ENCODE measurements at places on chromosomes 1 and 21. TPM values are rescaled to one million over a fixed set of nuclear protein-coding genes. Genes with fewer than 3 reads are reported as not detected.
A peak's percentile ranks its signal among the peaks of the same experiment; 100 is the strongest.

DNA sequence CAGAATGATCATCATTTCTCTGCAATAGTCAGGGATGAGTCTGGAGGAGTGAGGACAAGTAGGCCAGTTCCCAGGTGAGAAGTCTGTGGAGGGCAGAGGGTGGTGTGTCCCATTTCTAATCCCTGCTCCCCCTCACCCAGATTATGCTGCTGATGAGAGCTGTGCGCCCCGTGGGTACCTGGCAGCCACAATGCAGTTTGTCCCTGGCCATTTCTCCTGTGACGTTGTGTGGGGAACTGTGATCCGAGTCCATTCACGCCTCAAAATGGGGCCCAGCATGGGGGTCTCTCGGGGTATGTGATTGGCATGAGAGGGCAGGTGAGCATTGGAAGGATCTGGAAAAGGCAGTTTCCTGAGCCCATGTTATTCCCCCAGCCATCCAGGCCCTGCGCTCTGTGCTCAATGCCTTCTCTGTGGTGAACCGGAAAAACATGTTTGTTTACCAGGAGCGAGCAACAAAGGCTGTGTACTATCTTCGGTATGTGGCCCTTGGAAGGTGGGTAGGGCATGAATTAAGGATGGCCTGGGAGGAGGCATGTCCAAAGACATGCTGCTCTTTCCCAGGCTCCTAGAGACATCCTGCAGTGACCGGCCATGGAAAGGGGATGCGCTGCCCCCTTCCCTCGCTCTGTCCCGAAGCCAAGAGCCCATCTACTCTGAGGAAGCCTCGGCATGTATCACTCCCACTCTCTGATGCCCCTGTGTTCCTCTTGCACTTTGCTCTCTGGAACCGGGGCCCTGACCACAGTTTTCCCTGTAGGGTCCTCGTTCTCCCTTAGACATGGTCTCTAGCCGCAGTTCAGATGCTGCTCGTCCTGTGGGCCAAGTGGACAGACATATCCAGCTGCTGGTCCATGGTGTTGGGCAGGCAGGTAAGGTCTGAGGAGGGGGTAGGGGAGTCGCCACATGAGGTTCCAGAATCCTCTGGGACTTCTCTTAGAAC, 16.4 kb downstream of the HYI start:
- no peak for DNase-seq

DNA sequence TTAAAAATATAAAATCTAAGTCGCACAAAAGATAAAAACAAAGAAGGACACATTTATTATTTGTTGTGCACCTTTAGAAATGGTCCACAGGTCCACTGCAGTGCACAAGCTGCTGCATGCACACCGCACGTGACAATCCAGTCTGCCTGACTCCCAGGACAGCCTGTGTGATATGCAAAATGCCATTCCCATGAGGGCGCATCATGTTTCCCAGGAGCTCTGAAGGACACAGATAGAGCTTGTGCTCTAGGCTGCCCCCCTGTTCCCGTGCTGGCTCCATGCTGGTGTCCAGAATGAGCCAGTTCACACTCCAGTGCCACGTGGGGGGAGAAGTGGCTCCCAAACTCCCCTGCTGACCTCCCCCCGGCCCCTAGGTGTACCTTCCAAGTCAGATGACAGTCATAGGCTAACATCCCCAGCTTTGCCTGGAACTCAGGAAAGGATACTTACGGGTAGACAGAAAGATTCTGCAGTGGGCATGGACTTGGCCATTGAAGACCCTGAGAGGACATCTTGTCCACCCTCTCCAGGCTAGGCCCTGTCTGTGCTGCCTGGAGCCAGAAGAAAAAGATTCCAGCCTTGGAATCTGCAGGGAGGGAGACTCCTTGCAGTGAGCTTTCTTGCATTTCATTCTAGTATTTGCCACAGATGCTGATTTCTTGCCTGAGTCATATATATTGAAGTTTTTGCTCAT, 26.3 kb downstream of the RAB7B start:
- no peak for DNase-seq

GRCh38 chr1:69568421-69569174, 876 bp downstream of the LRRC7 start:
- no peak for DNase-seq

GRCh38 chr1:241844593-241844992, 3.4 kb upstream of the EXO1 start:
- DNase-seq: no peak

DNA sequence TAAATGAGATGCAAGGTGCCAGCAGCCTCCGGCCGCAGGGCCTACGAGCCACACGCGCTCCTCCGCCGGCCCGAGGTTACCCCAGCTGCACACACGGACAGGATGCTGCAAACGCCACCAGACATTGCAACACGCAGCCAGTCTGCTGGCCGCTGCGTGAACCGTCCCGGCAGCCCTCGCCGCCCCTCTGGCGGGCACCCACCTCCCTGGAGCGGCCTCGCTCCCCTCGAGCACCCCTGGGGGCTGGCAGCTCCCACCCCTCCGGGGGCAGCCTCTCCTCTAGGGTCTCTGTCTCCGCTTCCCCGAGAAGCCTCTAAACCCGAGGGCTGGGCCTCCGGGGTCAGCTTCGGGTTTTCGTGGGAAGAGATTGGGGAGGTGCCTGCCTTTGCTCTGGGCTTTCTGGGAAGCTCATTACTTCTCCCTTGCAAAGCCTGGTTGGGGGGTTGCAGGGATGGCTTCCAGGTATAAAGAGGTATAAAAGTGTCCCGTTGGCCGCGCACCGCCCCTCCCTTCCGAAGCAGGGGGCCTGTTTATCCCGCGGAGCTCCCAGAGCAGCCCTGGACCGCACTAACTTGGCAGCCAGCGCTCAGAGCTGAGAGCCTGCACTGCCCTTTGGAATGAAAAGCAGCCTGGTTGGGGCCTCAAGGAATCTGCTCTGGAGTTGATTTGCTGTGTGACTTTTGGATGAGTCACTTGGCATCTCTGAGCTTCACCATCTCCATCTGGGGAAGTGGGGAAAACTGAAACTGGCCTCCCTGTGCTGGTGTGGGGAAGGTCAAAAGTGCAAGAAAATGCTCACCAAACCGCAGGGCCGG, 21.8 kb downstream of the DHRS3 start:
- DNase-seq: peak; percentile 92

DNA sequence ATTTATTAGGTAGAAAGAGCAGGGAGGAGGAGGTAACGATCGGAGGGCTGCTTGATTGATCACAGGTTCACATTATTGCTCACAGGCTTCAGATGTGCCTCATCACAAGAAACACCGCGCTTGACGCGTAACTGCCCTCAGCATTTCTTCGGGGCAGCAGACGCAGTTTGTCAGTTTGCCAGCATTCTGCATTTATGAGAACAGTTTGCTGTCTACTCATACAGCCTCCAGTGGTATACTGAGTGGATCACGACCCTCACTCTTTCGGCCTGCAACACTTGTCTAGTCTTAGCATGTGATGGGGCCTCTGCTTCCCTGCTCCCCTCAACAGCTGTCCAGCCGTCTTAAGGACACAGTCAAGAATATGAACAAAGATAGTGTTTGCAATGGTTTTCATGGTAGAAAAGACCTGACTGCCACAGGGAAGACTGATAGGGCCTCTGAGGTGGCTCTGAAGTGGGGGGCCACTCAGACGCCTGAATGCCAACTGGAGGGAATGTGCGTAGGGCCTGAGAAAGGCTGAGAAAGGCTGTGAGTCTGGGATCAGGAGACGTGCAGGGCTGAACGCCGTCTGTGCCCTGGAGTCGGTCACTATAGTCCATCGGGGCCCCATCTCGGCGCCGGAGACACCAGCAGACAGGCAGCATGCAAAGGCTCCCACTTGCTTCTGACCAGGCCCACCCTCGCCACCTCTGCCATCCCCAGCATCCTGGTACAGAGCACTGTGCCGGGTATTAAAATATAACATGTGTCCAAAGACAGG, 45.0 kb downstream of the UBE2G2 start:
- no peak for DNase-seq

DNA sequence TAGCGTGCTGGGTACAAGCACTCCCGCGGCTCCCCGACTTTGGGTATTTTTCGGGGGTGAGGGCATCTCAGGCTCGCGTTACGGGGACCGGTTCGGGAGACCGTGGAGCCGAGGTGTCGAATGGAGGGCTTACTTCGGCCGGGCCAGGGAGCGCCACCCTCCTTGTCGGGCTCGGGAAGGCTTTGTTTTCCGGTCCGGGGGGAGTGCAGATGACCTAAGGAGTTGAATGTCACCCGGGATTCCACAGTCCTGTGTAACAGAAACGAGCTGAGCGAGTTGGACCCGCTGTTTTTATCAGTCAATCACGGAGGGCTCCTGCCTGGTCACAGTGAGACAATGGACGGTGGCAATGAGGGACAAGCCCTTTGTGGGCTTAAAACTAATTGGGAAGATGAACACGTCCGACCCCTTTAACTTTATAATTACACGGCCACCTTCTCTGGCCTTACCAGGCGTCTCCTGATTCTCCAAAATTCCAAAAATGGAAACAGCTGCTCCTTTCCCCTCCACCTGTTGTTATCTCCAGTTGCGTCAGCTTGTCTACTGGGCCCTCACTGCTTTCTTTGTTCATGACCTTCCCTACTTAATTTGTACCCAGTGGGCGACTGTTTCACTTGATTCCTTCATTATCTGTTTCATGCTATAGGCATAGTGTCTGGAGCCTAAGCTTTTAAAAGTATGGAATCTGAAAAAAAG, 929 bp upstream of the TRIM45 start:
- no peak for DNase-seq

- DNase-seq: no peak
Observed at GRCh38 chr1:26317146-26317545, 612 bp upstream of the CD52 start.

- no peak for DNase-seq
Observed at GRCh38 chr1:9165396-9165795, 36.5 kb upstream of the GPR157 start.

DNA sequence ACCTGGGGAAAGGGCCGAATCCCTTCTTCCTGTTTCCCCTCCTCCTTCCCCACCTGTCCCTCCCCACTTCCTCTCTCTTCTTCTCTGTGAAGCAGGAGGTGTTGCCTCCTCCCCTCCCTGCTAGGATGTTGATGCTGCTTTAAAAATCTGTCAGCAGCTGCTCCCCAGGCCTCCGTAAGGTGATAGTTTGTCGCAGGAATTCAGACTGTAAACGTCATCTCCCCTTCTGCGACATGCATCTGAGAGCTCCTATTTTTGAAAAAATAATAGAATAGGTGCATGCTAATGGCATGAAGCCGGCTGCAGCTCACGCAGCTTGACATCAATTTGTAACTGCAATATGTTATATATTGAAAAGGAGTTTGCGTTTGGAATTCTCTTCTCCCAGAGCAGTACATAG, 70.1 kb downstream of the KAZN start:
- no peak for DNase-seq

- no peak for DNase-seq
Observed at GRCh38 chr1:69914976-69915765, 290.2 kb downstream of the LRRC40 start.

DNA sequence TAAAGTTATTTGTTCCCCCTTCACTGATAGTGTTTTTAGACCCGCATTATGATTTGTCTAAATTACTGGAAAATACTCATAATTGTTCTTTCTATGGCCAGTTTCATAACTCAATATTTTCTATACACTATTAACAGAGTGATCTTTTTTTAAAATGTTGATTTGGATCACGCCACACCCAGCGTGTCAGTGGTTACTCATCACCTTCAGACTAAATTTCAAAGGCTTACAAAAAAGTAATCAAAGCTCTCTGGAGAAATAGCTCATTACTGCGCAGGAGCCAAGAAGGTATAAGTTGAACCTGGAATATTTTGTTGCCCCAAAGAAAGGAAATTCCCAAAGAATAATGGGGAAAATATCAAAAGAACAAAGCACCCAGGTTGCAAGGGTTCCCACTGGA, 104.9 kb downstream of the EVI5 start:
- no peak for DNase-seq

- no peak for DNase-seq
Observed at GRCh38 chr1:112904071-112904830, 51.7 kb downstream of the SLC16A1 start.

DNA sequence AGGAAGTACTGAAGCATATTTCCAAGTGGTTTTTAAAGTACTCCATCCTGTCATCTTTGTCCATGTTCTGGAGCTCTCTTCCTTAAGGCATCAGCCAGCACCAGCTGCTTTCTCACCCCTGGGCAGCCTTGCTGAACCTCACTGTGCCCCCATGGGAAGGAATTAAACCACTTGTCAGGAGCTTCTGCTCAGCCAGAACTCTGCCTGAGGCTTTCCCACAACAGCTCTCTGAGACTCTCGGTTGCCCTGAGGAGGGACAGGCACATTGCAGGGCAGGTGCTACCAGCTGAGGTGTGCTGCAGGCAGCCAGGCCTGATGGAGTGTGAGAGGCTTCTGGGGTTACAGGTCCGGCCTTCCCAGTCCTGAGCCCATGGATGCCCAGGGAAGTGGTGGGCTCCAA, 30.9 kb downstream of the FAM163A start:
- DNase-seq: no peak

DNA sequence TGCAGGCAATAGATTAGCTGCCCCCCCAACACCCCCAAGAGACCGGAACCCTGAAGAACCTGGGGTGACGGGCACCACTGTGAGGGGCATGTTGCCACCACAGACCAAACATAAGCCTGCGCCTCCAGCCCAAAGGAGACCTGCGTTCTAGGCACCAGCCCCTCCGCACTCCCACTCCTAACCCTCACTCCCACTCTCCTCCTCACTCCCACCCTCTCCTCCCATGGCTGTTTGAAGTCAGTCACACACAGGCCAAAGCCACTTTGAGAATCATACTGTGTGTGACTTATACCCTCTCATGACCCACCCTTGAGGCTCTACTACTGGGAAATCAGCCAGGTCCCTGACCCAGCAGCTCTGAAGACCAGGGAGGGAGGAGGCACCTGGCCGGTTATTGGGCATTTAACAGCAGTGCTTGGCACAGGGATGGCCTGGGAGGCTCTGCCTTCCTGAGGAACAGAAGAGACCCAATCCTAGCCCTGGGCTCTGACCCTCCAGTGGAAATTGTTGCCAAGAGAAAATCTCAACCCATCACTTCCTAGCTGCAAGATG, 43.5 kb downstream of the FBXO2 start:
- no peak for DNase-seq

DNA sequence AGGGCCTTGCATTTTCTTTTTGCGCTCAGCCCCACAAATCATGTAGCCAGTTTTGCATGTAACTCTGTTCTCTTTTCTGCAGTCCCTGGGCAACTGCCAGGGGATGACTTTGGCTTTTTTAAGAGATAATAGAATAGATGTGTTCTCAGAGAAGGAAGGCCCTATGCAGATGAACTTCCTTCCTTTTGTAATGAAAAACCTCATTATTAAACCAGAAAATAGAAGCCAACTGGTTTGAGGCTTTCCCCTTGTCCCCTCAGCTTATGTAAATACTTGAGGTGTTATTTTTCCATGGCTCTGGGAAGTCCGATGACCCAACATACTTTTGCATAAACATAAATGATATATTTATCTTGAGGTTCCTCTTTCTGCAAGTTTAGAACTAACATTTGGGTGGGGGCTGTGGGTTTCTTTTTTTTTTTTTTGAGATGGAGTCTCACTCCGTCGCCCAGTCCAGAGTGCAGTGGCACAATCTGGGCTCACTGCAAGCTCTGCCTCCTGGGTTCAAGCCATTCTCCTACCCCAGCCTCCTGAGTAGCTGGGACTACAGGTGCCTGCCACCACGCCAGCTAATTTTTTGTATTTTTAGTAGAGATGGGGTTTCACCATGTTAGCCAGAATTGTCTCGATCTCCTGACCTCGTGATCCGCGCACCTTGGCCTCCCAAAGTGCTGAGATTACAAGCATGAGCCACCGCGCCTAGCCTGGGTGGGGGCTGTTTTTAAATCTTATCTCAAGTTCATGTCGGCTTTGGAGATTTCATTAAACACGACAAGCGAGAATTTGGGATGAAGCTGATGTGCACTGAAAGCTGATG, 14.4 kb upstream of the FCRL5 start:
- DNase-seq: no peak

- no peak for DNase-seq
Observed at GRCh38 chr1:116911779-116912469, 2.2 kb downstream of the PTGFRN start.

Gene RNU1-1
- 2,650 TPM for total RNA-seq

Gene CD53
- not detected for total RNA-seq

Gene CYB561D1
- 10.2 TPM for total RNA-seq

Data from osteocyte (in vitro differentiated cells).